Panc1 (cell line): ENCODE measurements at places on chromosomes 12 and 14. TPM values are rescaled to one million over a fixed set of nuclear protein-coding genes. Genes with fewer than 3 reads are reported as not detected.

DNA sequence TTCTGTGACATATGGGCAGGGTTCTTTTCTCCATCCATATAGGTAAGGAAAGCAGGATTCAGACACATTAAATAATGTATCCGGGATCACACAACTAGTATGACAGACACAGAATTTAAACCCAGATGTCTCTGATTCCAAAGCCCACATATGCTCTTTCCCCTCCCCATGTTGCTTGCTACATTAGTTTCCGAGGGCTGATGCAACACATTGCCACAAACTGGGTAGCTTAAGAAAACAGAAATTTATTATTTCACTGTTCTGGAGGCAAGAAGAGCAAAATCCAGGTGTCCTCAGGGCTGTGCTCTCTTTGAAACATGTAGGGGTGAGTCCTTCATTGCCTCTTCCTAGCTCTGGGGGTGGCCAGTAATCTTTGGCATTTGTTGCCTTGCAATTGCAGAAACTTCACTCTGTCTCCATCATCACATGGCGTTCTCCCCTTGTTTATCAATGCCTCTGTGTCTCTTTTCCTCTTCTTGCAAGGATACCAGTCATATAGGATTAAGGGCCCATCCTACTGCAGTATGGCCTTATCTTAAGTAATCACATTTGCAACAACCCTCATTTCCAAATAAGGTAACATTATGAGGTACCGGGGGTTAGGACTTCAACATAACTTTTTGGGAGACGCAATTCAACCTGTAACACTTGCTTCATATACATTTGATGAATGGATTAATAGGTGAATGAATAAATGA lies 83.0 kb upstream of the CCND2 start:
- no peak for DNase-seq

DNA sequence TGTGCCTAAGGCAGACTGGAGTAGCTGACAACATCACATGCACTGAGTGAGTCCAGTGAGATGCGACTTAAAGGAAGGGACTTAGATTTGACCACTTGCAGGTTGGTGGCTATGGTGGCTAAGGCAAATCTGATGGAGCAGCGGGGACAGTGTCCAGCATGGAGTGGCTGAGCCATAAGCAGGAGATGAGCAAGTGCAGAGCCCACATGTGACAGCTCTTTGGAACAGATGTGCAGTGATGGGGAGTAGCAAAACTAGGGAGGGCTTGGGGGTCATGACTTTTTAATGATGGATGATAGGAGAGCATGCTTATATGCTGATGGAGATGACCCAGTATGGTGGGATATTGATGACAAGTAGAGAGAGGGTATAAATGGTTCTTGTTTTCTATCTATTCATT lies 80.2 kb downstream of the PELI2 start:
- DNase-seq, result no peak

DNA sequence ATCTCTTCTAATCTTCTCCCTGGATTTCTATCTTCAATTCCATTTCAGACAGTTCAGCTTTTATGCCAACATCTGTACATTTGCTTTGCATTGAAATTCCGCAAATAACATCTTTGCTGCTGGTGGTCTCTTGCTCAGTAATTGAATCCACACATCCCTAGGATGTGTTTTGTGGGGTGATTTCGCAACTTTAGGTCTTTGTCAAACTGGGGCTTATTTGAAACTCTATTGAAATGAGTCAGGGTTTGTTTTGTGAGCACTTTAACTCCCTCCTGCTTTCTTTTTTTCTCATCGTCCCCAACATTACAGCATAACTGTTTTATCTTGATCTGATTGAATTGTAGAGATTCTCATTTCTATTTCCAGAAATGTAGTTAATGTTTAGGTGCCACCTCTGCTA lies 404.3 kb downstream of the NPAS3 start:
- no peak for DNase-seq

The LIN7A gene
- total RNA-seq, result not detected

The RNASE7 gene
- not detected for total RNA-seq

The CCDC38 gene
- total RNA-seq, result not detected
